ENCODE measurements at places on chromosomes 3 and 15. TPM values are rescaled to one million over a fixed set of nuclear protein-coding genes. Genes with fewer than 3 reads are reported as not detected.

GRCh38 chr3:93906245-93906644 is 67.5 kb downstream of the PROS1 start:
- DNase-seq = no peak

DNA sequence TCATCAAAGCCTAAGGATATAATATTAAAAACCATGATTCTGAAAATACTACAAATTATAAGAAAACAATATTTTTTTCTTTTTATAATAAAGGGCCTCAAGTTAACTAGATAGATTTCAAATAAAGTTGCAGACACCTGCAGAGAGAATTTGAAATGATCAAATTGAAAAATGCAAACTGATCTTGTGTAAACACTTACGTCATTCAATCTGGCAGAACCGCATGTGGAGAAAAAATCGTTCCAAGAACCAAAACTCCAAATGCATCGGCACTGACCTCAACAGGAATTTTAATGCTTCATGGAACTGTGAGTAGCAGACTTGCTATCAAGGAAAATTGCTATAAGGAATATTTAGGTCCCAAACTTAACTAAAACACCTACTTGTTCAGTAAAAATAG is 17.2 kb downstream of the CPA3 start:
- no peak for DNase-seq

- DNase-seq = no peak
Measured at GRCh38 chr15:64503197-64503596, 42.8 kb downstream of the ZNF609 start.

DNA sequence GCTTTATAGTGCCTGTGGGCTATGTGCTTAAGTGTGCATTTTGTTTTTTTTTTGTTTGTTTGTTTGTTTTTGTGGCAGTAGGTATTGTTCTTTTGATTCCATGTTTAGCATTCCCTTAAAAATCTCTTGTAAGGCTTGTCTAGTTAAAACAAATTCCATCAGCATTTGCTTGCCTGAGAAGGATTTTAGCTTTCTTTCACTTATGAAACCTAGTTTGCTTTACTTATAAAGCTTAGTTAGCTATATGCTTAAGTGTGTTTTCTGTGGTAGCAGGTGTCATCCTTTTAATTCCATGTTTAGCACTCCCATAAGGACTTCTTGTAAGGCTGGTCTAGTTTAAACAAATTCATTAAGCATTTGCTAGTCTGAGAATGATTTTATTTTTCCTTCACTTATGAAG is 17.3 kb downstream of the IL16 start:
- DNase-seq = no peak

The KBTBD12 gene
- not detected for total RNA-seq

- DNase-seq = no peak
Measured at GRCh38 chr3:129502641-129503408, 25.6 kb upstream of the RHO start.

The ATP10A gene
- total RNA-seq = 30.0 TPM

DNA sequence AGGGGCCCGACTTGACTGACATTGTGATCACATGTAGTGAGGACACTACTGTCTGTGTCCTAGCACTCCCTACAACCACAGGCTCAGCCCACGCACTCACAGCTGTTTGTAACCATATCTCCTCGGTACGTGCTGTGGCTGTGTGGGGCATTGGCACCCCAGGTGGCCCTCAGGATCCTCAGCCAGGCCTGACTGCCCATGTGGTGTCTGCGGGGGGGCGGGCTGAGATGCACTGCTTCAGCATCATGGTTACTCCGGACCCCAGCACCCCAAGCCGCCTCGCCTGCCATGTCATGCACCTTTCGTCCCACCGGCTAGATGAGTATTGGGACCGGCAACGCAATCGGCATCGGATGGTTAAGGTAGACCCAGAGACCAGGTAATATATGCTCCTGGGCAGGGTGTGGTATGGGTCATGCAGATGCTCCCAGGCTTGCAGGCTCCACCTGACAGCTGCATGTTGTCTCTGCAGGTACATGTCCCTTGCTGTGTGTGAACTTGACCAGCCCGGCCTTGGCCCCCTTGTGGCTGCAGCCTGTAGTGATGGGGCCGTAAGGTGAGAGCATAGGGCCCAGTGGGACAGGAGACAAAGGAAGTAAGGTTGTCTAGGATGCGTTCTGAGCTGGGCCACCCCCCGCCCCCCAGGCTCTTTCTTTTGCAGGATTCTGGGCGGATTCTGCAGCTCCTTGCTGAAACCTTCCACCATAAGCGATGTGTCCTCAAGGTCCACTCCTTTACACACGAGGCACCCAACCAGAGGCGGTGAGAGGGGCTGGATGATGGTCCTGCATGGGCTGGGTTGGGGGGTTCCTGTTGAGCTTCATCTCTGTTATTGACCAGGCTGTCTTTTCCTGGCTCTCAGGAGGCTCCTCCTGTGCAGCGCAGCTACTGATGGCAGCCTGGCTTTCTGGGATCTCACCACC is 4.4 kb downstream of the DALRD3 start:
- peak; percentile 36 for DNase-seq

The ASB14 gene
- total RNA-seq = not detected

GRCh38 chr3:42852441-42852840 is 23.2 kb downstream of the CYP8B1 start:
- DNase-seq = no peak

The CASR gene
- 0.03 TPM for total RNA-seq

DNA sequence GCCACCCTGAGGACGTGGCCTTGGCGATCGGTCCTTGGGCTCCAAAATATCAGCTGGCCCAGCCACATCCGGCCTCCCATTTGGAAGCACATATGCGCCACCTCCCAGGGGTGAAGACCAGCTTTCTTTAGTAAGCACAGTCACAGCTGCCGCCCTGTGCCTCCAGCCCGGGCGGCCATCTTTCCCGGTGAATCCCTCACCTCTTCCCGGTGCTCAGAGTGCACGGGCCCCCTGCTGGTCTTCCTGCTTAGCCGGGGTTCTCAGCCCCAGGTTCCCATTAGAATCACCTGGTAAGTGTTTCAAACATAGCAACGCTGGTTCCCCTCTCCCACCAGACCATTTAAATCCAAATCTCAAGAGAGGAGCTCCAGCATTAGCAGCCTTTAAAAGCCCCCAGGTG is 232.2 kb downstream of the VPS13C start:
- DNase-seq = no peak

The DPPA2 gene
- not detected for total RNA-seq

DNA sequence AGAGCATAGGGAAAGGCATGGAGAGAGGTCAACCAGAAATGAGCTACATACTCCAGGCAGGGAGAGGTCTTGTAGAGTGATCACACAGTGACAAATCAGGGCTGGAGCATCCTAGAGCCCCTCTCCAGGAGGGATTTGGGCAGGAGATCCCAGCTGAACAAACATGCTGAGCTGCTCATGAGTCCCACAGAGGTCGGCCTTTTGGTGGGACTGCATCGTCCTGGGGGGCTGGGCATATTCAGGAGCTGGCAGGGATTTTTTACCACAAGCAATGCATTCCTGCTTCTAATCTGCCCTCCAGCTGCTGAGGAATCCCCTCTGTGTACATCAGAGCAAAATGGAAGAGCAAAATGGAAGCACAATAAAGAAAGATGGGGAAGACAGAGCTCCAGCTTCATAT is 94.9 kb downstream of the NTRK3 start:
- DNase-seq = no peak

The LYSMD2 gene
- 17.4 TPM for total RNA-seq

- no peak for DNase-seq
Measured at GRCh38 chr15:65421360-65422215, 1.2 kb downstream of the IGDCC4 start.

DNA sequence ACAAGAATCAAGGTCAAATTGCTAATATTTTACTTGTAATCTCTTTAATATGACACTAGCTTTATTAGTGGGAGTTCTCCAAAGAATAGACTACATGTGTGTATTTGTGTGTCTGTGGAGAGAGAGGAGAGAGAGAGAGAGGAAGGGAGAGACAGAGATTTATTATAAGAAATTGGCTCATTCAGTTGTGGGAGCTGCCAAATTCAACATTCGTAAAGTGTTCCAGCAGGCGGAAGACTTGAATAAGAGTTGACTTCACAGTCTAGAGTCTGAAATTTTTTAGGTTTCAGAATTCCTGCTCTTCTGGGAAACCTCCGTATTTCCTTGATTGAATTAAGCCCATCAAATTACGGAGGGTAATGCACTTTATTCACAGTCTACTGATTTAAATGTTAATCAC is 4.7 kb upstream of the CLDN1 start:
- no peak for DNase-seq

DNA sequence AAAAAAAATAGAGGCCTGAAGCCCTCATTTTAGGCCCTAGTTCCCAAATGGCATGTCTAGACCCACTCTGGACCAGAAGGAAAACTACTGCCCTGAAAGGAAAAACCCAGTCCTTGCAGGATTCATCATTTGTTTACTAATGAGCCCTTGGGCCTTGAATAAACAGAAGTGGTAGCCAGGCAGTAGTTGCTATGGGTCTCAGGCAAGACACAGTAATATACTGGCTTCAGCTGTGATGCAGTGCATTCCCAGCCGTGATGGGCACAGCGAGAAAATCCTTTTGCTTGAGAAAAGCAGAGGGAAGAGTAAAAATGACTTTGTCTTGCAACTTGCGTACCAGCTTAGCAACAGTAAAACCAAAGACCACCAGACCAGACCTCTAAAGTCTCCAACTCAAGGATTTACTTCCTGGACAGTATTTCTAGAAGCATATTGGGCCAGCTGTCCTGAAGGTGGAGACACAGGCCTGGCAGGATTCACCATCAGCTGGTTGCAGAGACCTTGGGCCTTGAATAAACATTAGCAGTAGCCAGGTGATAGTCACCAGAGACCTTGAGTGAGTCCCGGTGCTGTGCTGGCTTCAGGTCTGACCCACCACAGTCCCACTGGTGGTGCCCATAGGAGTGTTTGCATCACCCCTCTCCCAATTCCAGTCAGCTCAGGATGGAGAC is 208.3 kb upstream of the SLITRK3 start:
- no peak for DNase-seq

- DNase-seq = no peak
Measured at GRCh38 chr15:74024687-74025086, 30.2 kb downstream of the PML start.

DNA sequence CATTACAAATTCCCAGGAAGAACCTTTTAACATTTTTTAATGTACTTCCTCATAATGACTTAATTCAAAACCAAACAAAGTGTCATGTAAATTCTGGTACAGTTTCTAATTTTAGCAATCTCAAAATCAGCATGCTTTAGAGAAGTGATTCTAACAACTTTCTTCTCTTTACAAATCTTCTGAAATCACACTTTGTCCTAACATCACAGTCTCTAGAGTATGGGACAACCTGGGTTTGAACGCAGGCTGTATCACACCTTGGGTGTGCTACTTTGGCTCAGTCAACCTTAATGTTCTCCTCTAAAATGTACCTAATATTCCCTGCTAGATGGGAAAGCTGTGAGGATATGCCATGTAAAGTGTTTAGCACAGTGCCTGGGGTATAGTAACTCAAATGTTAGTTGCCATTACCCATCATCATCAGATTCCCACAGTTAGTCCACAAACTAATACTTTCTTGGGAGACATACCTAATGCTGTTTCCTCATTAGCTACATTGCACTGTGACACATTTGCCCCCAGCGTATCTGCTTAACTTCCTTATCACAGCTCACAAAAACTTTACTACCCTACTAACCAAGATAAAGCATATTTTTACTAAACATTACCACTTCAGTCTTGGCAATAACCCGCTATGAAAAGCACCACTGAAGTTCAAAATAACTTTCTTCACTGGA is 3.1 kb downstream of the TSPAN3 start:
- no peak for DNase-seq

GRCh38 chr15:35540021-35540420 is 5.9 kb downstream of the DPH6 start:
- no peak for DNase-seq

The PLS1 gene
- 0.63 TPM for total RNA-seq

GRCh38 chr15:88663141-88663621 is 24.4 kb downstream of the ISG20 start:
- DNase-seq = no peak

- DNase-seq = no peak
Measured at GRCh38 chr15:65172531-65172930, 12.6 kb downstream of the CLPX start.

The TRPM1 gene
- not detected for total RNA-seq

The TMED3 gene
- total RNA-seq = 12.2 TPM

Measured in CD4-positive, alpha-beta T cell (primary cell).